ENCODE measurements at places on chromosomes 6 and 20.

GRCh38 chr6:134464690-134465411 lies 146.9 kb upstream of the SGK1 start:
- DNase-seq, result no peak

DNA sequence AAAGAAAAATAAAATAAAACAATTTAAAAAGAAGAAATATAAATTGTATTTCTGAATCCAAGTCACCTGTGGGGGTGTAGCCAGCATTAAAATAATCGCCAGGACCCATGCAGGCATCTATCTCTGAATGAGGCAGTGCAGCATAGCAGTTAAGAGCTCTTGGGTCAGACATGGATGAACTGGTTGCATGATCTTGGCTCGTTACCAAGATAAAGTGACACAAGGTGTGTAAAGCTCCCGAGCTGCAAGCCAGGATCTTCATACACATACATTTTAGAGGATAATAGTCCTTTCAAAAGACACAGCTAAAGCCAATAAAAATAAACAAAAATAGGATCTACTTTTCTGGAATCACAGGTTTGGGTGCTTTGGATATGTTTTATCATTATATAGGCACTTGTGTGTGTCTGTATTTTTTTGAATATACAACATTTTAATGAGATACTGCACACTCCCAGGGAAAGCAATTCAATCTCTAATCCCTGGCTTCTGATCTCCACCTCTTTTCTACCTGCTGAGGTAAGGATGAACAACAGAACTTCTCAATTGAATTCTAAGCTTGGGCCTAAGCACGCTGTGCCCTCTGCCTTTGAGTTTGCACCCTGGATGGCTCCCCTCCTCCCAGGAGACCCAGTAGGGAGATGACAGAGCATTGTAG lies 8.9 kb downstream of the TRIM10 start:
- no peak for DNase-seq

GRCh38 chr6:33190504-33191107 lies 1.7 kb downstream of the COL11A2 start:
- no peak for DNase-seq

GRCh38 chr6:79808921-79809320 lies 138.4 kb downstream of the ELOVL4 start:
- DNase-seq, result no peak

DNA sequence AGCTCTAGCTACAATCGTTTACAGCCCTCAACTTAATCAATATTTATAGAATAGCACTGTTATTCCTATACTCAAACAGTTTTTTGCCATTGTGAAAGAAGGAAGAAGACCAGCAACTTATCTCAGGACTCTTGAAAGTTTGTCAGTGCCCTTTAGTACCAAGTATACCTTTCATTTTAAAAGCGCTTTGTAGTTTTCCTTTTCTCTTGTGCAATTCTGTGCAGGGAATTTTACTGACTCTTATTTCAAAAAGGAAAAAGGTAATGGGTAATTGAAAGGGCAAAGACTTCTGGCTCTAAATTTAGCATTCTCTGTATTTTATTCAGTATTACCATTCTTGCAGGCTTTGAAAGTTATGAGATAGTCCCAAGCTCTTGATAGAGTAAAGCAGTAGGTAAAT lies 16.8 kb upstream of the RHAG start:
- DNase-seq, result no peak

DNA sequence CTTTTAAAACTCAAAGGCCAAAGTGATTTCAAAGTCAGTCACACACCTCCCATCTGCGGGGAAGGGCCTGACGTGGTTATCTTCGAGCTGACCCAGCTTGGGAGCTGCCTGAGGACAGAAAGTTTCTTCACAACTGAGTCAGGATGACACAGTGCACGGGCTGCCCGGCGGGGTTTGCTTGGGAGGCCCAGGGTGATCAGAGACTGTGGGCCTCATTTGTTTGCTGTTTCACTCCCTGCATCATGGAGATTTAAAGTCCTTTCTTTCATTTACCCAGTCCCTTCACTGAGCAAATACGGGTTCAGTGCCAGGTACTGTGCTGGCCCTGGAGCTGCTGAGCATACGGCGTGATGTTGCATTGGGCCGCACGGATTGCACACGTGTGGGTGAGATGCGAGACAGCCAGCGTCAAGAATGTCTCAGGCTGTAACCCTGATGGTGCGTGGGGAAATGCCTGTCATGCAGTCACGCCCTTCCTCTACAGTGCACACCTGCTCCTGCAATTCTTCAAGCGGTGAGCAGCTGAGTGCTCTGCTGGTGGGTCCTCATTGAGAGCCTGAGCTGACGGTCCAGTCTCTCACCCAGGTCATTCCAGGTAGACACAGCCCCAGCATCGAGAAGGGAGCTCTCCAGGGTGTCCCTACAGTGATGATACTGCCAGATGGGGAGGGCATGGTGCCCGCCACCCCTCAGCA lies 82.7 kb upstream of the PMEPA1 start:
- no peak for DNase-seq

- DNase-seq, result no peak
These were observed 89.3 kb downstream of the JPH2 start for GRCh38 chr20:44097521-44098255.

DNA sequence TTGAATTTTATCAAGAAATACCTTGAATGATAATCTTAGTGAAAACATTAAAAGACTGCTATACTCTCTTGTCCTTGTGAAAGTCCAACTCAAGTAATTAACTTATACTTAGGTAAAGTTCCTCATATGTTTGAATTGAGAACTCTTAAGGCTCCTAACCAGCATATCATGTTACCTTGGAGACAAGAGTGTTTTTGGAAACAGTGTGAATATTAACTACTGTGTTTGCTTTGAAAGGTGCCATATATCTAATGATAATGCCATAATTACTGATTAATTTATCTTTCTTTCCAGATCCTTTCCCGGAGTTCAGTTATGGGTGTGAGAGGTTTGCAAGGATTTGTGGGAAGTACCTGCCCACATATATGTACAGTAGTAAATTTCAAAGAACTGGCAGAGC lies 10.5 kb downstream of the FAM120B start:
- DNase-seq, result no peak

GRCh38 chr20:40111282-40111681 lies 577.8 kb downstream of the MAFB start:
- DNase-seq, result no peak

- DNase-seq, result no peak
These were observed 573.1 kb downstream of the HACE1 start for GRCh38 chr6:104286641-104287040.

DNA sequence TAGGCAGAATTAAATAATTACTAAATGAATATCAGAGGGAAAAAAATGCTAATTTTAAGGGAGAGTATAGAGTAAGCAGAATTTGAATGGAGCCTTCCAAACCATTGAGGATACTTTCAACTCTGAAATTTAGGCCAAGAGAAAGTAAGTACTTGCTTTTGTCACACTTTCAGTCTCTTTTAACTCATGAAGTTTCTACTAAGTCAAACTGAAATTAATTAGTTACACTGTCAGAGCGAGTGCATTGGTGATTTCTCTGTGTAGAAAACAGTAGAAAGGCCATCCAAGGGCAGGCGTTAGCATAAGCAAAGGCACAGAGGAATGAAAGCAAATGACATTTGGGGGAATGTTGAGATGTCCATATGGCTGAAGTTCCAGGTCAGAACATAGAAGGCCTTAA lies 92.9 kb downstream of the PLEKHG1 start:
- no peak for DNase-seq

- peak; percentile 16 for DNase-seq
These were observed 83.0 kb downstream of the TMEM242 start for GRCh38 chr6:157240059-157240959.

DNA sequence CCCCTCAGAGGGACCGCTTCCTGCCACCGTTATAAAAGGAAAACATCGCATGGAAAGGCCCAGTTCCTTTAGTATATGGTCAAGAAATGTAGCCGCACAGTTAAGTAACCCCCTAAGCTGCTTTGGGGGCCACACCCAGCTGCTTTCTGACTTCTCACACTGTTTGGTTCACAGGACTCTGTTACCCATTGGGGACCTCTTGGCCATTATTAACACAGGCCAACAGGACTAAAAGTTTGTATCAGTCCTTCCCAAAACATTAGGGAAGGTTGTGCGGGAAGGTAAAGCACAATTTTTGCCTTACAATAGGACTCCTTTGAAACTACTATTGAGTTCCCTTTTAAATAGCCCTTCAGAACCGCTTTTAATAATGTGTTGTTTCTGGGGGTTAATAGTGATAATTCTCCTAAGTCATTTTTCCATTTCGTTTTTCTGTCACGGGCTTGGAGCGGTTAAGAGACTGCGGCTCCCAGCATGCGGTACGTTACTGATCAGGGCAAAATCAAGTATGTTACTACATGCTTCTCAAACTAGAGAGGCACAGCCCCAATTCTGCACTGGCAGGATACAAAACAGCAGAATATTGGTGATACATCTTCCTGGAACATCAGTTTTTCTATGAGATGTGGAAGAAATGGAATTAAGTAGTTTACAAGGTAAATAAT lies 668 bp upstream of the RPP40 start:
- DNase-seq, result no peak

- no peak for DNase-seq
These were observed 206.6 kb upstream of the CST7 start for GRCh38 chr20:24742436-24742835.

- DNase-seq, result no peak
These were observed 142.5 kb upstream of the SPACA1 start for GRCh38 chr6:87905101-87905641.

DNA sequence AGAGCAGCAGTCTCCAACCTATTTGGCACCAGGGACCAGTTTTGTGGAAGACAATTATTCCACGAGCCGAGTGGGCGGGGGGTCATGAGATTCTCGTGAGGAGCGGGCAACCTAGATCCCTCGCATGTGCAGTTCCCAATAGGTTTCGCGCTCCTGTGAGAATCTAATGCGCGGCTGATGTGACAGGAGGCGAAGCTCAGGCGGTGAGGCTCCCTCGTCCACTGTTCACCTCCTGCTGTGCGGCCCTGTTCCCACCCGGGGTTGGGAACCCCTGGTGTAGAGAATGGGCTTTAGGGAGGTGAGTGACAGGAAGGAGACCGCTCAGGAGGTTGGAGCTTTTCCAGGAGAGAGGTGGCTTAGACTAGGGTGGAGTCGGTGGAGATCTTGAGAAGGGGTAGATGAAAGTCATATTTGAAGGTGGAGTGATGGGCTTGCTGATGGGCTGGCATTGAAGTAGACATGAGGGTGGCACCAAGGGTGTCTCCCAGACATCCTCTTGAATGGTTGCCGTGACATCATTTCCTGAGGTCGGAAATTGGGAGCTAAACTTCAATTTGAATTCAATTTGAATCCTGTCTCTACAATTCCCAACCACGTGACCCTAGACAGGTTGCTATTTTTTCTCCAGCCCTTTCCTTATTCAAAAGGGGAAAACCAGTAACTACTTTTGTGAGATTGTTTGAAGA lies 1.5 kb upstream of the RAD21L1 start:
- no peak for DNase-seq

GRCh38 chr20:34952671-34953070 lies 2.9 kb downstream of the GSS start:
- no peak for DNase-seq

- no peak for DNase-seq
These were observed 67.2 kb upstream of the RNF146 start for GRCh38 chr6:127199470-127199869.

- no peak for DNase-seq
These were observed 86.4 kb downstream of the RSPH3 start for GRCh38 chr6:158913580-158913979.

- DNase-seq, result no peak
These were observed 181.4 kb downstream of the MOXD1 start for GRCh38 chr6:132219901-132220300.
